ENCODE measurements at places on chromosomes 16 and 17.
A peak's percentile ranks its signal among the peaks of the same experiment; 100 is the strongest.

- DNase-seq = peak; percentile 86
Observed at GRCh38 chr17:50931144-50931908, 65.2 kb upstream of the TOB1 start.

DNA sequence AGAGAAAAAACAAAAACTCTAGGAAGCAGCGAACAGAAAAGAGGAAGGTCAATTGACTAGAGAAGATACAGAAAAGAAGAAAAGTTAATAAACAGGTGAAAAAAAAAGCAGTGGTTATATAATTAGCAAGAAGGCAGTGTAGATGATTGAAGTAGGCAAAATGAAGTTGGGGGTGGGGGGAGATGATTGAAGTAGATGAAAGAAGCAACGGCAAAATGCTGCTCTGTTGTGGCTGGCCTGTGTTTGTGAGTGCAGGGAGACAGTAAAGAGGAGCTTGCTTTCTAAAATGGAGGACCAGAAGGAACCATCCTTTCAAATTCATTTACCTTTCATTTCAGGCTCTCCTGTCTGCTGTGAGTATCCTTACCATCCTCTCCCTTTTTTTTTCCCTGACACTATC lies 3.6 kb downstream of the EVI2B start:
- no peak for DNase-seq

DNA sequence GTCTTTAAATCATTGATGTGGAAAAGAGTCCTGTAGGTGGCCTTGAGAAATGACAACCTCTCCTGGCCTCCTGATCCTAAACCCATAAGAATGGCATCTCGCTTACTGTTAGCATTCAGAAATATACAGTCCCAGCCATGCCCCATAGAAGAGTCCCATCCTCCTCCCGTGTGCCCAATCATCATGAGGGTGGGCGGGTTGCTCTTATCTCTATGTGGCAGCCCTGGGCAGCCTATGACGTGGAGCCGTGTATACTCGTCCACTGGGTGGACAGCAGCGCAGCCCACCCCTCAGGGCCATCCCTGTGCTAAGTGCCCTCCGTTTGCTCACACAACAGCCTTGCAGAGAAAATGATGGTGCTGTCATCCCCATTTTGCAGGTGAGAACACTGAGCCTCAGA lies 105.3 kb downstream of the AMFR start:
- DNase-seq = no peak

GRCh38 chr16:66133643-66134338 lies 232.7 kb upstream of the CDH5 start:
- peak; percentile 72 for DNase-seq

GRCh38 chr16:23148513-23149266 lies 562 bp downstream of the USP31 start:
- peak; percentile 22 for DNase-seq

GRCh38 chr17:48545022-48545375 lies at the start of gene HOXB2:
Gene HOXB2 (minus strand): TSS chr17:48545109. CDS start chr17:48544911, 198 bp downstream.
- DNase-seq = peak; percentile 77

DNA sequence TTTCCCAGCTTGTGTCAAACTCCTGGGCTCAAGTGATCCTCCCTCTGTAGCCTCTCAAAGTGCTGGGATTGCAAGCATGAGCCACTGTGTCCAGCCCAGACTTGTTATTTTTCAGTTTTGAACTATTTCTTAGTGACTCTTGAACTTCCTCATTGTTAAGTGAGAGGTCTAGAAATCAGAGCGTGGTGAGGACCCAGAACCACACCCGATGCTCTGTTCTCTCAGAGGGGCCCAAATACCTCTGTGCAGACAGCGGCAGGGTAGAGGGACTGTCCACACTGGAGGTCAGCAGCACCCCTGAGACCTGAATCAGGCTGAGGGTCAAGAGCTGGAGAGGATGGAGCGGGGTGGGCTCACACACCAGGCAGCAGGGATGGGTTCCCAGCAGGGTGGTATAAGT lies 47.7 kb upstream of the MEAK7 start:
- DNase-seq = no peak

DNA sequence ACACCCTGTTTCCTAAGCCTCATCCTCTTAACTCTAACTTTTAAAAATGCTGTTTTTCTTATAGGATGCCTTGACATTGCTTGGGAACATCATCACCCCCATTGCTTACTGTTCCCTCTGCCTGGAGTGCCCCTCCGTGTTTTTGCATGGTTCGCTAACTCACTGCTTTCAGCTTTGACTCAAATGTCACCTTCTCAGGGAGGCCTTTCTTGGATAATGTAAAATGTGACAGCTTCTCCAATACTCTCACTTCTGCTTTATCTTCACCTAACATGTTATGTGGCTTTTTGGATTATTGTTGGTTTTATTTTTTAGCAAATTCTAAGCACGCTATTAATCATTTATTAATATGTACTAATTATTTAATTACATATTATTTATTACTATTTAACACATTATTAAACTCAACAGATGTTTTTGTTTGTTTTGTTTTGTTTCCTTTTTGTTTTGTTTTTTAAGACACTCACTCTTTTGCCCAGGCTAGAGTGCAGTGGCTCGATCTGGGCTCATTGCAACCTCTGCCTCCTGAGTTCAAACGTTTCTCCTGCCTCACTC lies 3.8 kb downstream of the CRYM start:
- DNase-seq = no peak

DNA sequence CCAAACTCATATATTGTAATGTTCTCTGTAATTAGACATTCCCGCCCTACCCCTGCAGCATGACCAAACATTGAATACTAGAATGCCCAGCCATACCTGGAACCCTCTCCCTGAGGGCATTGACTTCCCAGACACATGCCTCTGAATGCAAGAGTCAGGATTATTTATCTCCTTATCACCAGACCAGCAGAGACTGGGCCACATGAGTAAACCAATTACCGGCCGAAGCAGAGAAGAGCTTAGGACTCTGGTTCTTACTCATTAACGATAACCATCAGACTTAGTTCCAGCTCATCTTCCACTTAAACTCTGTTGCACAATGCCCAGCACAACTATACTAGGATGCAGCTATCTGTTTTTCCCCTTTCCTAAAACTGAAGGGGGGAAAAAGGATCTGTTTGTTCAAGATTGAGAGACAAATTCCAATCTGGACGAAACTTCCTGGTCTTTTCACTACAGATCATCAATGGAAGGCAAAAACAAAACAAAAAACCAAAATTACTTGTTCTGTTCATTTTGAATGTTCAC lies 88.2 kb upstream of the CORO6 start:
- peak; percentile 56 for DNase-seq

DNA sequence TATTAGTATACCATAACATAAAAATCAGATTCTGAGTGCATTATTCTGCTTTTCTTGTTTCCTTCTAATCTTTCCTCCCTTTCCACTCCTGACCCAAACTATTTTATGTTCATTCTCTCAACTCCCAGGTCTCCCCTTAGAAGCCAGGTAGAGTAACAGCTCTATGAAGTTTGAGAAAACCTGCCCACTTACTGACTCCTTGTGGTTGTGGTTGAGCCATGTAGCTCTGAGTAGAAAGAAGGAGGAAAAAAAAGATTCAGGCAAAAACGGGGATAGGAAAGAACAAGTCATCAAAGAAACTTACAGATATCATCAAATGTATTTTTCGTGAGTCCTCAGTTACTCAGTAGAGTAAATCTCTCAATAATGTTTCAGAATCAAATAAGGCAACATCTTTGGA lies 216.7 kb downstream of the PMP22 start:
- no peak for DNase-seq

GRCh38 chr17:79627766-79628690 lies 17.2 kb upstream of the RBFOX3 start:
- DNase-seq = no peak

GRCh38 chr17:3415610-3416009 lies 4.4 kb downstream of the OR3A3 start:
- no peak for DNase-seq

DNA sequence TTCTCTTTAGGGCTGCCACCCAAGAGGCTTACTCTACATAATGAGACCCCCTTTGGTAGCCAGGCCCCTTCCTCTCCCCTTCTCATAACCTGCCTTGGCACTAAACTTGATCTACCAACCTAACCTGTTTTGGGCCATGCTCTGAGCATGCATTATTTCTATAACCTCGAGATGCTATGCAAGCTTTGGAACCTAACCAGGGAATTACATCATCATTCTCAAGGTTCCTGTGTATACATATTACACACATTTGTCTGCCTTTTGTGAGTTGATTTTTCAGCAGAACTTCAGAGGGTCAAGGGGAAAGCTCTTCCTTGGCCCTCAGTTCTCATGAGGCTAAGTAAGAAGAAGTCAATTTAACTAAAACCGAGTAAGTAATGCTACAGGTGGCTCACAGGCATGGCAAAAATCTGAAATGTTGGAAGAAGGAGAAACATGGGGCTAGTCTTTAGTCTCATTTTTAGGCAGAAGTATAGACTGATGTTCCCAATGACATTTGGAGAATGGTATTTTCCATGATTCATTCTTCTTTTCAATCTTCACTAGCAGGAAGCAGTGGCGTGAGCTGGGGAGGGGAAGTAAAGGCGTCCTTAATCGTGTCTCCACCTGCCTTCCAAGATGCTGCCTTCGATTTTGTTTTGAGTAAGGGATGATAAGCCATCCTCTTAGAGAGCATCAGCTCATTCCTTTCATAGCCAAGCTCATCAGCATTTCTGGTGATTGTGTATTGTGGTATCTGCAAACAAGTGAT lies 308.4 kb downstream of the ABCC12 start:
- peak; percentile 58 for DNase-seq

DNA sequence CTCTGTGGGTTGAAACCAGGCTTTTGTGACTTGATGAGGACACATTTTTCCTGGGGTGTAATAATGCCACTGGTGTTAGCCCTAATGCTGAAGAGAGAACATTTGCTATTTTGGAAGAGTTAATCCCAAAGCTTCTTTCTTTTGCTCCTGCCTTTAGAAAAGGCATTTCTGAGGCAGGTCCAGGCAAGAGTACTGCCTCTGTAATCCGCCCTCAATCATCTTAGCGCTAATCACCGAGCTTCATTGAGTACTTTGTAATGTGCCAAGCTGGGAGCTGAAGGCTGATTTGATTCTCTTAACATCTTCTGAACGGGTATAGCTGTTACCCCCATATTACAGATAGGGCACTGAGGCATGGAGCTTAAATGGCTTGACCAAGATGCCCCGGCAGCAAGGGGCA lies 60.3 kb downstream of the AKAP1 start:
- no peak for DNase-seq

GRCh38 chr17:32882734-32883133 lies 5.8 kb upstream of the MYO1D start:
- peak; percentile 32 for DNase-seq

- DNase-seq = no peak
Observed at GRCh38 chr17:73760439-73760758, 116.2 kb upstream of the SDK2 start.

GRCh38 chr16:53435066-53435688 lies 906 bp downstream of the RBL2 start:
- peak; percentile 89 for DNase-seq

DNA sequence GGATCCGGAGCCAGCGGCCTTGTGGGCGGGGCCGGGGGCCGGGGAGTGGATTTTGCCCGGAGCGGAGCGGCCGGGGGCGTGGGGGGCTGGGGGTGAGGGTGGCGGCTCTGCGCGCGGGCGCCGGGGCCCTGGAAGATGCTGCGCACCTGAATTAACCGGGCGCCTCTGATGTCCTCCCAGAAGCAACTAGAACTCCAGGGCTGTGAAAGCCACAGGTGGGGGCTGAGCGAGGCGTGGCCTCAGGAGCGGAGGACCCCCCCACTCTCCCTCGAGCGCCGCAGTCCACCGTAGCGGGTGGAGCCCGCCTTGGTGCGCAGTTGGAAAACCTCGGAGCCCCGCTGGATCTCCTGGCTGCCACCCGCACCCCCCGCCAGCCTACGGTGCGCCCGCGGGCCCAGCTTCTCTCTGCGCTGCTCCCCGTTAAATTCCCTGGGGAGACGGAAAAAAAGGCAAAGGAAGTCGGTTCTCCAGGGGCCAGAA lies 549 bp downstream of the SLC26A11 start:
- no peak for DNase-seq

DNA sequence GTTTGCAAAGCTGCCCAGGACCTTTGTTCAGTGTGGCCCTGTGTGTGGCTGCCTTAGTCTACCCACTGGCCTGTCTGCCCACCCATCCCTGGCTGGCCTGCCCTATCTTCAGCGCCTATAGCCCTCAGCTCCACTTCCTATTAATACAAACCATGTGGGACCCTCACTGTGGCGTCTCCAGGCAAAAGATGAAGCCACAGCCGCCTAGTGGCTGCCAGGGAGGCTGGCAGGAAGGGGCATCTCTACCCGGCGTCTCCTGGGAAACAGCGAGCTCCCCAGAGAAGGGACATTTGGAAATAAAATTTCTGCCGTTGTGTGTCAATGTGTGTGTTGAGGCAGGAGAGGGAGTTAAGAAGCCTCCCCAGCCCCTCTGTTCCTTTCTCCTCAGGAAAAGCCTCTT lies 31.5 kb downstream of the NEUROD2 start:
- DNase-seq = no peak

- DNase-seq = peak; percentile 69
Observed at GRCh38 chr17:14871921-14872320, 393.2 kb downstream of the PMP22 start.

DNA sequence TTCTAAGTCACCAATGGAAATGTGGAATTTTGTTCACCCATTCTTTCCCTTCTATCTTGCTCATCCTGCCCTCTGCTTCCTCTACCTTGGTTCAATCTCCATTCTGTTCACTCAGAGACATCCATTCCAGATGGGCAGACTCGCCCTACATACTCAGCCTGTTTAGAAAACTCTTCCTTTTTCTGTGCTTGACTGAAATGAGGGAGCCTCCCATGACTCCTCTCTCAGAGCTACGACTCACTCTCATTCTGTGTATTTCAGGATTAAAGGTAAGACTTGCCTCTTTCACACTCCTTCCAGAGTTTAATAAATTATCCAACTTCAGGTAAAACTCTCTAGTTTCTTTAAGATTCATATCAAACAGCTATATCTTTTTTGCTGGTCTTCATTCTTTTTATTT lies 182.8 kb downstream of the HS3ST3A1 start:
- DNase-seq = peak; percentile 45

DNA sequence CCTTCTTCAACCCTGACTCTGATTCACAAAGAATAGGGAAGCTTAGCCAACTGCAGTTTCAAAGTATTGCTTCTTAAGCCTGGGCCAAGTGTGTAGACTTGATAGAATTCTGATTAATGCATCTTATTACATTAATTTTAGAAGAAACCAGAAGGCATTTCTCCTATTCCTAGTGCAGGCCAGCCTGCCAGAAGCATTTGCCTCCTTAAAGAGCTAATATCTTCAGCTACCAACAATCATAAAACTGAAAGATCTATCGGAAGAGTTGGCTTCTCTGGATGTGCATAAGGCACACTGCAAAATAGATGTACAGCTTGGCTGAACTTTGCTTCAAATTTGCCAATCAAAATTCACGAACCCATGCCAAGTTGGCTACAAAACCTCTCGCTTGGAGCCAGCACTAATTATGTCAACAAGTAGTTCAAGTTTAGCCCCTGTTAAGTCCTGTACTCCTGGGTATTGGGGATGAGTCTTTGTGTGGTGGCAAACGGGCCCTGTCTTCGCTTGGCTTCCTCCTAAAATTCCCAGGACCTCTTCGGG lies 717.8 kb downstream of the WWOX start:
- no peak for DNase-seq

All from IMR-90 (cell line).